ENCODE measurements at places on chromosomes 7 and 10. TPM values are rescaled to one million over a fixed set of nuclear protein-coding genes. Genes with fewer than 3 reads are reported as not detected.

- no peak for DNase-seq
Measured at GRCh38 chr7:148882192-148882591, 1.9 kb downstream of the EZH2 start.

DNA sequence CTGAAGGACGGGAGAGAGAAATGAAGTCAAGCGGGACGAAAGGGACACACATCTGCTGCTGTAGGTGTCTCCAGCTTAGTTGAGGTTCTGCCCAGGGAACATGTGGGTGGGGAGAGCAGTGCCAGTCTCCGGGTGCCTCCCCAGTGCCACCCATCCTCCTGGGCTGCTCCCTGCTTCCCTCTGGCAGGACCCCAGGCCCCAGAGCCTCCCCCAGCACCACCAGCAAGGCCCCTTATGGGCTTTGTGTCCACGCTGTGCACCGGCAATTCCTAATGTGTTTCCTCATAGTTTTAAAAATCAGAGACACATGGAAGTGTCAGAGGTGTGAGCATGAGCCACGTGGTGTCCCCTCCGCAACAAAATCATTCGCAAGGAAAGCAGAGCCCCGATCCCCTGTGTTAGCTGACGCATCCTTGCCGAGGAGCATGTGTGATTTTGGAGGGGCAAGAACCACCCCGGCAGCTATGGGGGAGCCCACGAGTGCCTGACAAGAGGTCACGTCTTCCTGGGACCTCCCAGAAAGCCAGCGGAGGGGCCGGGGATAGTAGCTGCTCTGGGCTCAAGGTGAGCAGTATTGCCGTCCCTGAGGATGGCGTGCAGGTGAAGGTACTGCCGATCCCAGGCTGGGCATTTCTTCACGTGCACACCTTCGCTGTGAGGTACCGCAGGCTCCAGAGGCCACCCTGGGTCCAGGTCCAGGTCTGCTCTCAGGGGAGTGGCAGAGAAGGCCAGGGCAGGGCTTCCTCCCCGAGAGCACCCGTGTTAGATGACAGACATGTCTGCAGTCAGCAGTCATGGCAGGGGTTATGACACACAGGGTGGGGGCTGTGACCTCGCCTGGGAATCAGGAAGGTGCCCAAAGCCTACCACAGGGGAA lies 448.2 kb upstream of the FOXK1 start:
- no peak for DNase-seq

GRCh38 chr7:141668853-141669252 lies 33.1 kb downstream of the DENND11 start:
- DNase-seq = no peak

Gene SFRP4
- total RNA-seq = 23.7 TPM

Gene HDAC9
- total RNA-seq = 7.2 TPM

- DNase-seq = no peak
Measured at GRCh38 chr7:41162612-41163011, 540.3 kb downstream of the INHBA start.

Gene ZWINT
- 3.0 TPM for total RNA-seq

Gene SUGCT
- total RNA-seq = 4.0 TPM

- DNase-seq = no peak
Measured at GRCh38 chr10:11482306-11482705, 129.1 kb downstream of the USP6NL start.
